HuH-7 (cell line): ENCODE measurements at places on chromosomes 4 and X.

DNA sequence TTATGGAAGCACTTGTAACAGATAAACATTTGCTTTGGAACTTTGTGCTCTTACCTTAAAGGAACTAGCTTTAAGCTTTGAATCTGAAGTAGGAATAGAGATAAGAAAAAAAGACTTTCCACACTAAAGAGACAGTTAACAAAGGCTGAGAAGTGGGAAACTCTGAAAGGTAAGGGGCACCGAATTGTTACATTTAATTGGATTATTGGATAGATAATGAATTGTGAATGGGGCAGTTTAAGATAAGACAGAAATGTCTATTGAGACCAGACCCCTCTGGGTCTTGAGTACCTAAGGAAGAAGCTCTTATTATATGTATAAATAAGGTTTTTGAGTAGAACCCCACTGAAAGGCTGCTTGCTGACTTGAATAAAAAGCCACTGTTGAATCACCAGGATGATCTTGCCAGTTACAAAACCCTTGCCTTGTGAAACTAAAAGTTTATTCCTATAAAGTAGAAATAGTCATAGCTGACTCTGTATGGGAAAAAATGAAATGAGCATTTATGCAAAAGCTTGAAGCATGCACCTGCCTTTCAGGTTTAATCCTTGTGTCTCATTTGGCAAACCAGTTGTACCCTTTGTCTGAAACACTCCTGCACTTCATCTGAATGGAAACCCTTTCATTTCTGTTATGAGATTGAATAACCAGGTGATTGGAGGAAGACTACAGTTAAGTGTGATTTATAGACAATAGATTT is 423.2 kb downstream of the RPA4 start:
- no peak for DNase-seq

DNA sequence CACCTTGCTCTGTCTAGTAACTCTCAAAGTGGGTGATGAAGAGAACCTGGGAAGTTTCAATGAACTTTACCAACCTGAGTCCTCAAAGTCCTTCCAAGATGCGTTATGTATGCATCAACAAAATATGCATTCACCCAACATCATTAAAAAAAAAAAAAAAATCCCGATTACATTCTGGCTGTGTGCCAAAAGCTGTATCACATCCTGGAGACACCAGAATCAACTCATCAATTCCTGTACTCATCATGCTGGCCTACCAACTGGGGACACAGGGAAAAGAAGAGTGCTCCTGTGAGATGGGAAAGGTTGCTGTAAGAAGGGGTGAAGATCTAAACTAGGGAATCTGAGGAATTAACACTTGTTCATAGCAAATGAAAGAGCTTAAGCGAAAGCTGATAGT is 16.5 kb downstream of the UNC5C start:
- no peak for DNase-seq

- DNase-seq: no peak
Measured at GRCh38 chr4:112170451-112170993, 25.3 kb downstream of the FAM241A start.

DNA sequence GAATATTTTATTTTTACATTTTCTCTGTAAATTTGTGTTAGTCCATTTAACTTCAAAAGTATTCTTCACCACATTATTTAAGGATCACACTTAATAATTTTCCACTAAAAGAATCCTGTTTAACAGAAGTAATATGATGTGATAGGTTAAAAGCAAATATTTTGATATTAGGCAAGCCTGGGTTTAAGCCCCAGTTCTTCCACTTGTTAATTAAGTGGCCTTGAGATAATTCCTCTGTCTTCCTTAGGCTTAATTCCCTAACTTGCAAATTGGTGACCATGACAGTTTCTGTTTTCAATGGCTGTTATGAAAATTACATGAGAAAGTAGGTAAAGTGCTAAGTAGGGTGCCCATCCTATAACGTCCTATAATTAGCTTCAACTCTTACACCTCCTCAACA is 129.9 kb upstream of the ATOH1 start:
- no peak for DNase-seq

DNA sequence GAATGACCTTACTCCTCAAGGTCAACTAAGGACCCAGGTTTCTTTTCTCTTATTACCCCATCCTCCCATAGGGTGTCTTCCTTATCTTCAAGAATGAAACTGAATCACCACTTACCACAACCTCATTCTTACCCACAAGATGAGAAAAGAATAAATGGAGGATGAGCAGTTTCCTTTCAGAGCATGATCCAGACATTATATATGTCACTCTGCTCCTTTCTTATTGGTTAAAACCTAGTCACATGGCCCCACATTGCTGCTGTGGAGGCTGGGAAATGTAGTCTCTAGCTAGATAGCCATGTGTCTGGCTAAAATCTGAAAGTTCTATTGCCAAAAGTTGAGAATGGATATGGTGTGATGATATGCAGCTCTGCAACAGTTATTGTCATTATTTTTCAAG is 62.4 kb upstream of the RAI2 start:
- no peak for DNase-seq

DNA sequence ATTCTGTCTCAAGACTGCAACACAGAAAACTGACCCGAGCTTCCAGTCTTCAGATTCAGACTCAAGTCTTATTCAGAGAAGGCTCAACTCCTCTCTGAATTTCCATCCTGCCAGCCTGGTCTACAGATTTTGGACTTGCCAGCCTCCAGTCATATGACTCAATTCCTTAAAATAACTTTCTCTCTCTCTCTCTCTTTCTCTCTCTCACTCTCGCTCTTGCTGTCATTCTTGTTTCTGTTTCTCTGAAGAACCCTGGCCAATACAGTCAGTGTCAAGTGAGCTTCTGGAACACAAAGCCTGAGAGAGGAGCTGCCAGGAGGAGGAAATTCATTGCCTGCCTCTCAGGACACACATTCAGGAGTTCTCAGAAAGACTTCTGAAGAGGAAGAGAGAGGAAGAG is 154.9 kb downstream of the PARM1 start:
- DNase-seq: no peak

DNA sequence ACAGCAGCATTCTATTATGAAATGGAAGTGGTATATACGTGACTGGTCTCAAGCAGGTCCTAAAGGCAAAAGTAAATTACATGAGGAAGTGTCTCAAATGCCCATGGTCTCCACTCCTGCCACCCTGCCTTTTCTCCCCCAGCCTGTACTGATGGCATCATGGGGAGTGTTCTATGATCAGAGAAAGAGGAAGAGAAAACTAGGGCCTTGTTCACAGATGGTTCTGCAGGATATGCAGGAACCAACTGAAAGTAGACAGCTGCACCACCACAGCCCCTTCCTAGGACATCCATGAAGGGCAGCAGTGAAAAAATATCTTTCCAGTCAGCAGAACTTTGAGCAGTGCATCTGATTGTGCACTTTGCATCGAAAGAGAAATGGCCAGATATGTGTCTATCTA is 901.5 kb downstream of the ARAP2 start:
- DNase-seq: no peak

- no peak for DNase-seq
Measured at GRCh38 chr4:3486541-3487540, 23.7 kb downstream of the DOK7 start.

GRCh38 chr4:112284662-112285411 is 867 bp downstream of the TIFA start:
- no peak for DNase-seq
